Calu3 (cell line): ENCODE measurements at places on chromosomes 16 and 17. TPM values are rescaled to one million over a fixed set of nuclear protein-coding genes. Genes with fewer than 3 reads are reported as not detected.

DNA sequence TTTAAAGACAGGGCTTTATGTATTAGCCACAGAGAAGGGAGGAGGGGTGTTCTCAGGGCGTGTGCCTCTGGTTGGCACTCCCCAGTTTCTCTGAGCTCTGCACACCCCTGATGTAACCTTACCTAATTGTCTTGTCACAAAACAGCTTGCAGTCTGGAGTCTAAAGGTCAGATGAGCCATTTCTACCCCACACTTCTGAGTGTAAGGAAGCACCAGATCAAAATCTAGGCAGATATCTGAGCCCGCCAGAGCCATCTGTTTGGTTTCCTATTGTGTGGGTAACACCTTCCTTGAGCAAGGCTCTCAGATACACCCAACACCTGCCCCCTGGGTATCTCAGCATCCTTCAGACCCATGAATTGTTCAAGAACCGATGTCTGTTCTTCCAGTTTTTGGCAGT lies 15.5 kb downstream of the CDH1 start:
- no peak for DNase-seq

The KRT31 gene
- total RNA-seq: not detected in 2 replicates

The CCL1 gene
- total RNA-seq: not detected in 2 replicates

- DNase-seq: no peak
Observed at GRCh38 chr16:55052741-55053415, 122.2 kb downstream of the IRX5 start.

DNA sequence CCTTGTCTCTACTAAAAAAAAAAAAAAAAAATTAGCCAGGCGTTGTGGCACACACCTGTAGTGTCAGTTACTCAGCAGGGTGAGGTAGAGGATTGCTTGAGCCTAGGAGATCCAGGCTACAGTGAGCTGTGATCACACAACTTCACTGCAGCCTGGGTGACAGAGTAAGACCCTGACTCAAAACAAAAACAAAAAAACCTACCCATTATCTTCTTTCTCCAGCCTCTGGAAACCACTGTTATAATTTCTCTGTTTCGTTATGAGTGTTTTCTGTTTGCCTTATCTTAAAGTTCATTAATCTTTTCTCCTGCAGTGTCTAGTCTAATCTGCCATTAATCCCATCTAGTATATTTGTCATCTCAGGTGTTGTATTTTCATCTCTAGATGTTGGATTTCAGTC lies 18.6 kb upstream of the CLTC start:
- DNase-seq: no peak

The CBFA2T3 gene
- not detected in 2 replicates for total RNA-seq

The TSPAN10 gene
- total RNA-seq: 2.9 and 4.2 TPM in 2 replicates

The DBNDD1 gene
- 38.5 and 39.9 TPM in 2 replicates for total RNA-seq

GRCh38 chr16:25020112-25020631 lies 5.0 kb upstream of the ARHGAP17 start:
- no peak for DNase-seq

GRCh38 chr16:56332464-56333079 lies 92.8 kb downstream of the AMFR start:
- DNase-seq: peak; percentile 81

The SLC13A5 gene
- total RNA-seq: 0.71 and 3.1 TPM in 2 replicates

The TBC1D3B gene
- 71.6 and 73.5 TPM in 2 replicates for total RNA-seq

DNA sequence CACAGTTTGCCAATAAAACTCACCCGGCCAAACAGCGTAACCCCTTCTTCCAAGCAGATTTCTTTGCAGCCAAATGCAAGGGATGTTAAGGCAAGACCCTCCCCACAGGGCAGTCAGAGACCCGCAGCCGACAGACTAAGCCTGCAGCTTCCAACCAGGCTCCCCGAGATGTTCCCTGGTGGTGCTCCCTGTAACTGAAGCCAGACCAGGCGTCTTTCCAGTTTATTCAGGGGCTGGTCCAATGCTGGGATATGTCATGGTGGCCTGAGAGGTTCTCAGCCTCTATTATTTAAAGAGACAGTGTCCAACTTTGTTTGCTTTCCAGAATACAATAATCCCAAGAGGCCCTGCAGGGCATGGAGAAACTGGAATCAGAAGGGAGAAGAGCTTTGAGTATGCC lies at the start of gene PMP22:
TSS of gene PMP22 (minus strand) at position 196 of the 400 bp plus-strand sequence. CDS start 4,599 bp downstream, outside the sequence.
- no peak for DNase-seq

The C1QTNF8 gene
- total RNA-seq: not detected in 2 replicates

DNA sequence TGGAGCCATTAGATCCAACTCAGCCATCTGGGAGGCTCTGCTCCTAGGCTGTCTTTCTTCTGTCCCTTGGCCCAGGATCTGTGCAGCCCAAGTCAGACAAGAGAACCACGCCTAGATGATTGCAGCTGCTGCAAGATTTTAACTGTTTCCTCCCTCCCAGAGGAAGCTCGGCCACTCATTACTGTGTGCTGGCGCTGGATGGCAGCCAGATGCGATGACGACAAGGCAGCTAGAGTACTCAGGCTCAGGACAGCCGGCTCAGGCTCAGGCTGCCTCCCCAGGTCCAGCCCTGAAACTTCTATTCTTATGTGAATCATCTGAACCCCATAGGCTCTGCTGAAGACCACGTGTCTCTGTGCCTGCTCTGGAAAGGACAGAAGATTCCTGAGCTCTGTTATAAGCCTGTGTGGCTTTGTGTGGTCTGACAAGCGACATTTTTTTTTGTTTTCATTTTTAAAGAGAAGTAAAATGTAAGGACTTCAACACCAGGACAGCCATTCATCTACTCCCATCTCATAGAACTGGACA lies 32.1 kb upstream of the FBXW10B start:
- peak; percentile 87 for DNase-seq

DNA sequence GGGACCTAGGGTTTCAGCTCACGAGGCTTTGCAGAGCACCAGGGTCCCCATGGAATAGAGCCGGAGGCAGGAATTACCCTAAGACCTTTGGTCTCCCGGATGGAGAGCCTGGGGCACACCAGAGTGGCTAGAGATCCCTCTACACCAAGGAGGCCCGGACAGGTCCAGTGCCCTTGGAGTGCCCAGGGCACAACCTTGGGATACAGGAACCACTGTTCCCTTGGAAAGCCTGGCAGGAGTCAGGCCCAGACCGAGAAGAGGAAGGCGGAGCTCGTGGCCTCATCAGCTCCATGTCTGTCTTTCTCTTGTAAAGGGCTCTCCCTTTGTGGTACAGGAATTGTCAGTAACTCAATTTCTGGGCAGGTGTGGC lies 3.8 kb upstream of the DBNDD1 start:
- no peak for DNase-seq

The ZPBP2 gene
- total RNA-seq: not detected in 2 replicates

DNA sequence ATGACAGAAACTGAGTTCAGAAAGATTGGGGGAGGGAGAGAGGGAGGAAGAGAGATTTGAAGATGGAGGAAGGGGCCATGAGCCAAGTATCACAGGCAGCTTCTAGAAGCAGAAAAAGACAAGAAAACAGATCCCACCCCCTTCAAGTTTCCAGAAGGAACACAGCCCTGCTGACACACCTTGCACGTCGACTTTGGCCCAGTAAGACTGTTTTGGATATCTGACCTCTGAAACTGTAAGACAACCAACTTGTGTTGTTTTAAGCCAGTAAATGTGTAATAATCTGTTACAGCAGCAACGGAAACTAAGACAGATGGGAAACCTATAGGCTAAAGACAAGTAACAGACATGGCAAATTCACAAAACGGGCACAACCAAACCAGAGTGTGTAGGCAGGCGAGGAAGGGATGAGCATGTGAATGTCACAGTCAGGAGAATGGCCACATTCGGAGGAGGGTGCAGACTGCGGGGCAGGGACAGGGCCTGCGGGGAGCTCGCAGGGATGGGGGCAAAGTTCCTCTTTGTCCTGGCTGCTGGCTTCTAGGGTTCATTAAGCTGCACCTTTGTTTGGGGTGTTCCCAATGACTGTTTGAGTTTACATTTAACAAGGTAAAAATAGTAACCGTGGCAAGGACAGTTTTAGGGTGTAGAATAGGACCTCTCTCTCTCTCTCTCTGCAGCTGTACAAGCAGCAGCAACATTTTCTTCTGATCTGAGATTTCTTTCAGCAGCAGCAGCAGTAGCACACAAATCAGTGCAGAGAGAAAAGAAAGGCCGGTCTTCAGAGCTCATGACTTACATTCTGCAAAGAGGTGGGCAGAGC lies 18.3 kb upstream of the ATP2C2 start:
- DNase-seq: no peak

The ALDH3A1 gene
- total RNA-seq: 0.38 and 0.47 TPM in 2 replicates

The CETP gene
- total RNA-seq: not detected in 2 replicates

DNA sequence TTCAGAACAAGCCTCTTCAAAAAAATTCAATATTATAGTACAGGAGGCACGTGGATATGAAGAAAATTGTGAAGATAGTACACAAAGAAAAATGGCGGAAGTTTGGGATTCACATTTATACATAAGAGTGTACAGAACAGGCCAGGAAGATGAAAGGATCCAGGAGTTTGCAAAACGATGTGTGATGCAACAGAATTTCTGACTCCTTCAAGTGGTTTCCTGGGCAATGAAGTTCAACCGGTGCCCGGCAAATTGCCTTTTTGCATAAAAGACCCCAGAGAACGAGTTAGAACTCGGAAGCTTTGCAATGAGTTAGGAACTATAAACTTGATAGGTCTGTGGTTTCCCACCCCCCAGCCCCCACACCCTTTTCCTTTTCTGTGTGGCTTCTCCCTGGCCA lies 189.1 kb downstream of the SALL1 start:
- DNase-seq: no peak

- DNase-seq: peak; percentile 50
Observed at GRCh38 chr17:18258356-18259038, at the start of gene FLII. Gene FLII, minus strand, starts transcription at chr17:18258738. Its CDS starts 48 bp downstream, at chr17:18258690.

DNA sequence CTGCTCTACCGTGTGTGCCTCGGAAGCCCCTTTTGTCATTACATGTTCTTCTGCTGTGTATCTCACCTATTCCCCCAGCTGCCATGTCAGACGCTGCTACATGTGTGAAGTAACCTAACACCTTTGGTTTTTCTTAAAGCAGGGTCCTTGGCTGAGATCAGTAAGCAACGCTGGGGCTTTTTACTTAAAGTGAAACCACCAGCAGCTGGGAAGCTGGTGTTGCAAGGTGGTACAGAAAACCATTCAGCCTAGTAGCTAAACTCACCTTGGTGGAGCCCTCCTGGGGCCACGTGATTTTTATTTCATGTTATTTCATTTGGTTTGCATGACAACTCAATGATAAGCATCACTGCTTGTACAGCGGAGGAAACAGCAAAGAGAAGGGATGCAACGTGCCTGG lies 62.6 kb downstream of the PLCG2 start:
- DNase-seq: no peak

DNA sequence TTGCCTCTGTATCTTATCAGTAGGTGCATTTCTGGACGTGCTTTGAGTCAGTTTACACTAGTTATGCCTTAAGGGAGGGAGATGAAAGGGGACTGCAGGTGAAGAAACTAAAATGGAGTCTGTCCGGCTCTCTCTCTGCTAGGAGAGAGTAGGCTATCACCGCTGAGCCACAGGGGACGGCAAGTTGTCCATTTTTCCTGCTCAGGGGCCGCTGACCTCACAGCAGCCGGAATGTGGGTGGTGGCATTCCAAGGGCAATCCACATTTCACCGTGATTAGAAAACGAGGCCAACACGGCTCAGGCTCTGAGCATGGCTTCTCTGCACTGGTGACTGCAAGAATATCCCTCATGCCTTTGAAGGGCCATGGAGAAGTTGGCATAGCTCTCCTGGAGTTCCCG lies 19.0 kb upstream of the KLHDC4 start:
- no peak for DNase-seq

The RANGRF gene
- 11.1 and 15.6 TPM in 2 replicates for total RNA-seq

The CRHR1 gene
- not detected in 2 replicates for total RNA-seq

The CBLN1 gene
- not detected in 2 replicates for total RNA-seq

The PYY gene
- total RNA-seq: not detected in 2 replicates

GRCh38 chr17:82737967-82738877 lies 2.8 kb downstream of the FN3K start:
- DNase-seq: no peak

- DNase-seq: no peak
Observed at GRCh38 chr17:34981538-34982241, 1.4 kb downstream of the LIG3 start.

The CYBA gene
- 867 and 881 TPM in 2 replicates for total RNA-seq

DNA sequence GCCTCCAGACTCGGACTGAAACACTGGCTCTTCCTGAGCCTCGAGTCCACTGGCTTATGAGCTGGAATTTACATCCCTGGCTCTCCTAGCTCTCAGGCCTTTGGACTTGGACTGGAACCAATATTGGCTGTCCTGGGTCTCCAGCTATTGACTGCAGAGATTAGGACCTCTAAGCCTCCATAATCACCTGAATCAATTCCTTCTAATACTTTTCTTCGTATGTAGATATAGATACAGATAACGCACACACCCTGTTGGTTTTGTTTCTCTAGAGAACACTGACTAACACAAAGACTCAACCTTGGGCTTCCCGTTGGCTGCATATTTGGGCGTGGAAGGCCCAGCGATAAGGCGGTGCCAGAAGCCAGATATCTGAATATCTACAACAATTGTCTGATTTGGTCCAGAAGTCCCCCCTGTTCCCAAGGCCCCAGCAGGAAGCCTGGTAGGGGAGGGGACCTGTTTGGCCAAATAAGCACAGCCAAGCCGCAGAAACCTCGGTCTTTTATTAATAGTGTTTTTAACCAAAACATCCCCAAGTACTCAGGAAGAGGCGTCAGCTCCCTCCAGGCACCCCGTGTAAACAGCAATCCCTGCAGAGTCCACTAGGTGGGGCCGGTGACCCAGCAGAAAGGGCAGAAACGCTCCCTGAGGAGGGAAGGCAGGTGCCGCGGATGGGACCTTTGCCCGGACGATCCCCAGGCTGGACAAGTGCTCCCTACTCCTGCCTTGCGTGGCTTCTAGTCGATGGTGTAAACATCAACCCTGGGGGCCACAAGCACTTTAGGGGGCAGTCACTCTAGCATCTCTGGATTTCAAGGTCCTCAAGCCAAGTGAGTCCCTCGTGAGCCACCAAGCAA lies 57.0 kb downstream of the ABR start:
- DNase-seq: peak; percentile 88

DNA sequence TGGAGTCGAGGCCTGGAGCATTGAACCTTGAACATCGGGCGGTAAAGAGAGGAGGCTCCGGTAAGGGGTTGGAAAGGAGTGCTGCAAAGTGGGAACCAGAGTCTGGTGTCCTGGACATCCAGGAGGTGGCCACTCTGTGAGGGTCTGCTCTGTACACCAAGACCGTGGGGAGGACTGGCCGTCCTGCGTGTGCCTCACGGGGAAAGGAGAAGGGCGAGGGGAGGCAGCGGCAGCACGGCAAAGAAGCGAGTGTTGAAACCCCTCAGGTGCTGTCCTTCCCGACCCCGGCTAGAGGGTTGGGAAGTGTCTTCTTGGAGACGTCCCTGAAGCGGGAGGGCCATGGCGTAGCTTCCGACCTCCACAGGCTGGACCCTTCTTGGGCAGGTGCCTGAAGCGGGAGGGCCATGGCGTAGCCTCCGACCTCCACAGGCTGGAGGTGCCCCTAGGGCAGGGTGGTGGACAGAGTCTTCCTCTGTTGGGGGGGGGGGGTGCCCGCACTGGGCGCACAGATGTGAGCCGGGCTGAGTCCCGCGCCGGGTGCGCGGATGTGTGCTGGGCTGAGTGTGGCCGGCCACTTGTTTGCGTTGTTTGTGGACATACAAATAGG lies 42.0 kb downstream of the FOXK2 start:
- DNase-seq: no peak
